Activated CD4-positive, alpha-beta T cell treated with anti-CD3 and anti-CD28 coated beads, Interleukin-2, amount 50 U/mL, for 4 hours (primary cell): ENCODE measurements at places on chromosomes 13 and 19.

- DNase-seq, result no peak
Measured at GRCh38 chr19:29516821-29517395, 8.9 kb upstream of the VSTM2B start.

DNA sequence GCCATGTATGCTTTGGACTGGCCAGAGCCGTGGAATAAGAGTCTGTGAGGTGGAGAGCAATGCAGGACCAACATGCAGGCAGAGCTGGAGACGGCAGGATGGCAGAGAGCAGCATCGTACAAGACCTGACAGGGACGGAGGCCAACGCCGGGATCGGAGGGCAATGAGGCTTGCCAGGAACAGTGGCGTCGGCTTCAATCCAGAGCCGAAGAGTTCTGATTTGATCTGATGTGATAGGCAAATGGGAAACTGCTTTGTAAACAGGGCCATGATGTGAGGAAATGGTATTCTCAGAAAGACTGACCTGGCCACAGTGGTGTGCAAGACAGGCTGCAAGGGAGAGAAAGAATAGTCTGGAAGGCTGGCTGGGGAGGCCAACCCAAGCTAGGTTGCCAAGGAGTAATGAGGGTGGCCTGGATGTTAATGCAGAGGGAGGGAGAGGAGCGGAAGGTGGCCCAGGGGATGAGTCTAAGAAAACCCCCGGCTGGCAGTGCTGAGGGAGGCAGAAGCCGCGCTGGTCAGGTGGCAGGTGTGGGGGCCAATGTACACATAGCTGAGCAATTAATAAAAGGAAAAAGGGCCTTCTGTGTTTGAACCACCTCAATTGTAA lies 26.7 kb downstream of the RCBTB2 start:
- no peak for DNase-seq

- DNase-seq, result no peak
Measured at GRCh38 chr13:102225892-102226291, 176.0 kb downstream of the FGF14 start.

DNA sequence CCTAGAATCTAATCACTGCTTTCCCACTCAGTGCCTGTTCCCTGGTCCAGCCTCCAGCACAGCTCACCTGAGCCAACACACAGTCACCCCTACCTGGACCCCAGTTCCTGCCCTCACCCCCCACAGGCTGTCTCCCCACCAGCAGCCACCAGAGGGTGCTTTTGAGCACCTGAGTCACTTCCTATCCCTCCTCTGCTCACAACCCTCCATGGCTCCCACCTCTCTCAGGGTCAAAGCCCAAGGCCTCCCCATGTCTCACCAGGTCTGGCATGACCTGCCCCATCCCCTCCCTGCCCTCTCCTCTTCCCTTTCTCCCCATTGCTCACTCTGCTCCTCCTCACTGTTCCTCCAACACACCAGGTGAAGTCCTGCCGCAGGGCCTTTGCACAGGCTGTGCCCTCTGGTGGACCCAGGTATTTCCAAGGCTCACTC lies 7.1 kb upstream of the DPP9 start:
- DNase-seq, result peak; percentile 65

DNA sequence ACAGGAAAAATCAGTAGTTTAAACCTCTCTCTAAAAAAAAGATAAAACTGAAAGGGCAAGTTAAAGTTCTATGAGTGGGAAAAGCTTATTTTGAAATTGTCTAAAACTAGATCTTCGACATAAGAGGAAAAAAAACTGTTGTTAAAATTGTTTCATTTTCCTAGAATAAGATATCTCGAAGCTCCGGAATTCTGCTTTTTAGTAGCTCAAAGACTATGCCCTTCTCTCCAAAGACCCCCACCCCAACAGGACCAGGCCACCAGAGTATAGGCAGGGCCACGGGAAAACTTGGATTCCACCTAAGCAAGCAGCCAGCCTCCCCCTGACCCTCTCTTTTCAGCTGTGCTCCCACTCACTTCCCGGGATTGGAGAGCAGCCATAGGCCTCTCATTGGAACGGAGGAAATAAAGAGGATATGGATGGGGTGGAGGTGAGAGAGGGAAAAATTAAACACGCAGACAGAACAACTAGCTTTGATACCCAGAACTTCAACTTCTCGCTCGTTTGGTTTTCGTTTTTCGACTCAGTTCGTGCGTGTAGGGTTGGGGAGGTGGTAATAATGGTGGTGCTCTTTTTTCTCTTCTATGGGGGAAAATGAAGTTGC lies 3.0 kb downstream of the POU4F1 start:
- DNase-seq, result no peak
